Heart right ventricle (tissue), 16 donors: ENCODE measurements at places on chromosomes 13 and 19. TPM values are rescaled to one million over a fixed set of nuclear protein-coding genes. Genes with fewer than 3 reads are reported as not detected.

DNA sequence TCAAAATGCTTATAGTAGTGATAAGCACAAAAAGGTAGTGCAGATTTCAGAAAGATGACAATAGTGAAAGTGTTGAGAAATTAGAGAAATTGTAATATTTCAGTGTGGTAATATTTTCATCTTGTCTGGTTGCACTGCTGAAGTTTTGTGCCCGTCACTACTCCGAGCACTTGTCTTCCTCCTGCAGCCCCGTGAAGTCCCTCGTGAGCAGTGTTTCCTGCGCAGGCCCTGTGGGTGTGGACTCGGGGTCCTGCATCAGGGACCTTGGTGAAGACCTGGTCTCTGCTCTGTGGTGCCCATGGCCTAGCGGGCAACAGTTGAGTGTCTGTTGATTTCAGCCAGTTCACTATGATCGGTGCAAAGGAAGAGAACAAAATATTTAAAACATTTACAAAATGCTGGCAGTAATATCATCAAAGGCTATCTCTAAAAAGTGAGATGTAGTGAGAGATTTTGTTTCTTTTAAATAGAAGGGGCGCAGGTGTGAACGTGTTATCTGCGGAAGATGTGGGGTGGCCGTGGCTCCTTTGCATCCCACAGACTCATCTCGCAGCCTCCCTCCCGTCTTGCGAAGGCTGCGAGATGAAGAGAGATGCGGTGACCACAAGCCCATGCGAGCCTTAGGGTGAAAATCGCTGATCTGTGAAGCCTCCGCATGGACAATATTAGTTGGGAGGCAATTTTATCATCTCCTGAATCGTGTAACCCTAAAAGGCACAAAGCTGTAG is 27.7 kb upstream of the DCUN1D2 start:
- H3K36me3 ChIP-seq = no peaks in the 10 kb centered on the region
- no peaks in the 10 kb centered on the region for H3K4me1 ChIP-seq
- H3K27ac ChIP-seq = no peak overlapping the region
- DNase-seq = no peak
- no peaks in the 10 kb centered on the region for H3K27me3 ChIP-seq
- no peak overlapping the region for H3K4me3 ChIP-seq

DNA sequence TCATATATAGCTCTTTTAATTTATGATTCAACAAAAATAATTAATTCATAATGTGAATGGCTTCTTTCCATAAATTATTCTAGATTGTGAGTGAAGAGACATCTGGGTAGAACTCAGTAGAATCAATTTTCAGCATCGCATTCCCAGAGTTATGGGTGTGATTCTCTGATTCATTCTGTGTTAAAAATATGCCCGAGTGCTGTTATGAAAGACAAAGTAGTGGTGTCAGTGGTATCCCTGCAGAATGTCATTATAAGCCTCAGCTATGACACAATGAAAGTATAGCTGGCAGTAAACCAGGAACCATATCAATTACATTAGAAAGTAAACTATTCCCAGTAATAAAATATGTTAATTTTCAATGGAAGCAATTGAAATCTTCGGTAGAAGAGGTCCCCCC is 480.5 kb upstream of the SLITRK1 start:
- no peak overlapping the region for H3K27ac ChIP-seq
- no peak for DNase-seq
- H3K4me1 ChIP-seq = no peaks in the 10 kb centered on the region
- H3K36me3 ChIP-seq = no peaks in the 10 kb centered on the region
- no peak overlapping the region for H3K4me3 ChIP-seq
- H3K27me3 ChIP-seq = no peaks in the 10 kb centered on the region

DNA sequence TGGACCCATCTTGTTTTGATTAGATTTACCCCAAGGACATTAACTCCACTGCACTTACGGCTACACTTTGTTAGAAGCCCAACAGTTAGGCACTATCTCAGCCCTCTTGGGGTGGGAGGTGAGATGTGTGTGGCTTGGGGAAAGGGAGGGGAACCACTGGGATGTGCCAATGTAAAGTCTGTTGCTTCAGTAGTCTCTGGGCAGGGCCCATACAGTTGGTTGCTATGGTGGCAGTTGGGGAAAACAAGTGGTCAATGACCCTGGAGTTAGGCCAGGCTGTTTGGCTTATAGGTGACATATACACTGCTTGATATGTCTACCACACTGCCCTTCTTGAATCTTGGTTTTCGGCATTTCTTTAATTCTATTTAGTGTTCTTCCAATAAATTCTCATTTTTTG is 8.9 kb upstream of the RB1 start:
- no peaks in the 10 kb centered on the region for H3K36me3 ChIP-seq
- no peak overlapping the region for H3K27ac ChIP-seq
- no peaks in the 10 kb centered on the region for H3K27me3 ChIP-seq
- no peak overlapping the region for H3K4me3 ChIP-seq
- H3K4me1 ChIP-seq = no peaks in the 10 kb centered on the region

DNA sequence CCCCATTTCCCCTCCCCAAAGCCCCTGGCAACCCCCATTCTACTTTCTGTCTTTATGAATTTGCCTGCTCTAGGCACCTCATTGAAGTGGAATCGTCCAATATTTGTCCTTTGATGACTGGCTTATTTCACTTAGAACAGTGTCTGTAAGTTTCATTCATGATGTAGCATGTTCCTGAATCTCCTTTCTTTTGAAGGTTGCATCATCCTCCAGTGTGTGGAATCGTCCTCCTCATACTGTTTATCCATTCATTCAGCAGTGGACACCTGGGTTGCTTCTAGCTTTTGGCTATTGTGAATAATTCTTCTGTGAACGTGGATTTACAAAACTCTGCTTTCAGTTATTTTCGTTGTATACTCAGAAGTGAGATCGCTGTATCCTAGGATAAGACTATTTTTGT is 161.2 kb upstream of the RNF113B start:
- no peak overlapping the region for H3K27ac ChIP-seq
- H3K4me1 ChIP-seq = no peaks in the 10 kb centered on the region
- no peak for DNase-seq
- no peaks in the 10 kb centered on the region for H3K36me3 ChIP-seq
- H3K27me3 ChIP-seq = no peaks in the 10 kb centered on the region
- H3K4me3 ChIP-seq = no peak overlapping the region

DNA sequence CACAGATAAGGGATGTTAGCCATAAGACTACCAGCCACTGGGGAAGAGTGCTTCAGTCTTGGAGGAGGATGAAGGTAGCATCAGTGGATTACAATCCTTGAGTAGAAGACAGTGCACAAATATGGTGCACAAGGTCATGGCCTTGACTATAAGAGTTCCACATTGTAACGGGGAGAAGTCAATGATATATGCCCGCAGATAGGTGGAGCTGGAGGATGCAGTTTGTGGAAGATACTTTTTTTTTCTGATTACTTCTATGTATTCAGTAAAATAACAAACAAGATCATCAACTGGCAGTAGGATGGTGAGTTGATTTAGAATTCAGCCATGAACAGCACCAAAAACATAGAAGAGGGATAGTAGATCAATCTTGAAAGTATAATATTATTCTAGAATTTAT is 926.8 kb upstream of the MIR17HG start:
- H3K4me1 ChIP-seq = no peaks in the 10 kb centered on the region
- H3K27me3 ChIP-seq = no peaks in the 10 kb centered on the region
- no peak overlapping the region for H3K4me3 ChIP-seq

- H3K27ac ChIP-seq = no peak overlapping the region
- no peaks in the 10 kb centered on the region for H3K36me3 ChIP-seq
- H3K4me3 ChIP-seq = no peak overlapping the region
- DNase-seq = no peak
- H3K27me3 ChIP-seq = no peaks in the 10 kb centered on the region
- no peaks in the 10 kb centered on the region for H3K4me1 ChIP-seq
These were observed 12.4 kb upstream of the SIAH3 start for GRCh38 chr13:45863709-45864590.

DNA sequence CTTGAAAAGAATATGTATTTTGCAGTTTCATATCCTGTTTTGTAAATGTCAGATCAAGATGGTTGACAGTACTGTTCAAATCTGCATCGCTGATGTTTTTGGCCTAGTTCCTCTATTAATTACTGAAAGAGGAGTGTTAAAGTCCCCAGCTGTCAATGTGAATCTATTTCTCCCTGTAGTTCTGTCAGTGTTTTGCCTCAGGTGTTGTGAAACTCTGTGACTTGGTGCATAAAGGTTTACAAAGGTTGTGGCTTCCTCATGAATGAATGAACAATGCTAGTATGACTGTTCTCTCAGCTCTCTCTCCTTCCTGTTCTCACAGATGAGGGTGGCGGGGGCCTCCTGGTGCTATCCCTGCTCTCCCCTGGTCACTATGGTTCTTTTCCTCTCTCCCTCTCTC is 142.4 kb downstream of the MYCBP2 start:
- no peak overlapping the region for H3K4me3 ChIP-seq

GRCh38 chr19:4448147-4448985 is 9.2 kb downstream of the UBXN6 start:
- H3K27me3 ChIP-seq = no peaks in the 10 kb centered on the region
- no peak overlapping the region for H3K4me3 ChIP-seq
- no peaks in the 10 kb centered on the region for H3K4me1 ChIP-seq
- no peak for DNase-seq

DNA sequence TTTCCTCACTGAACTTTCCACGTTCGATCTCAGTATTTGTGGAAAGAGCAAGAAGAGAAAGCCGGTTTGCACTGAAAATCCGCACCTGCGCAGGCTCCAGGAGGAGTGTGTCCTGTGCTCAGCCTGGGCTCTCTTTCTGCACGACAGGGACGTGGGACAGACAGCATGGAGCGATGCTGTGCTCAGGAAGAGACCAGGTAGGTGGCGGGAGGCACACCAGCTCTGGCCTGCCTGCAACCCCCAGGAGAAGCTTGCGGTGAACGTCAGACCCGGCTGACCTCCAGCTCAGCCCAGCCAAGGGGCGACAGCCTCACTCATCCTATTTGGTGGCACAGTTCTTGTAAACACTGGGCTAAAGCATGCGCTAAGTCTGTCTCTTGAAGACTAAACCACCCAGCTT is 35.9 kb downstream of the NAXD start:
- no peaks in the 10 kb centered on the region for H3K27me3 ChIP-seq
- DNase-seq = no peak
- no peak overlapping the region for H3K4me3 ChIP-seq
- H3K36me3 ChIP-seq = peaks cover 70% of the 10 kb centered on the region
- H3K4me1 ChIP-seq = no peaks in the 10 kb centered on the region
- no peak overlapping the region for H3K27ac ChIP-seq

- DNase-seq = no peak
- no peaks in the 10 kb centered on the region for H3K36me3 ChIP-seq
- H3K4me3 ChIP-seq = no peak overlapping the region
- no peak overlapping the region for H3K27ac ChIP-seq
- no peaks in the 10 kb centered on the region for H3K27me3 ChIP-seq
These were observed 203.0 kb downstream of the KLF5 start for GRCh38 chr13:73261739-73262216.

DNA sequence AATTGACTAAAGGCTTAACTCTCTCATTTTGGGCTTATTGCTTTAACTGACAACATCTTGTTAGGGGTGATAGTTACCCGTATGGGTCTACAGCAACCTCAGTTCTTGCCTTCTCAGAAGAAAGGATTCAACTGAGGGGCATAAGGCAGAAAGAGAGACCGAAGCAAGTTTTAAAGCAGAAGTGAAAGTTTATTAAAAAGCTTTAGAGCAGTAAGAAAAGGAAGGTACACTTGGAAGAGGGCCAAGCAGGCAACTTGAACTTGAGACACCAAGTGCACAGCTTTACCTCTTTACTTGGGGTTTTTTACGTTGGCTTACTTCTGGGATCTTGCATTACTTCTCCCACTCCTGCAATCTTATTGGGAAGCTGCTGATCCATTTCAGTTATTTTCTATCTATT is 246.9 kb upstream of the PRR20A start:
- no peak overlapping the region for H3K27ac ChIP-seq
- H3K4me3 ChIP-seq = no peak overlapping the region
- H3K36me3 ChIP-seq = no peaks in the 10 kb centered on the region
- no peaks in the 10 kb centered on the region for H3K27me3 ChIP-seq

- H3K27me3 ChIP-seq = no peaks in the 10 kb centered on the region
- DNase-seq = peak; percentile 20
- no peaks in the 10 kb centered on the region for H3K36me3 ChIP-seq
- H3K4me1 ChIP-seq = peaks cover 6% of the 10 kb centered on the region
- no peak overlapping the region for H3K27ac ChIP-seq
These were observed 6.9 kb downstream of the UPK1A start for GRCh38 chr19:35673121-35673804.

DNA sequence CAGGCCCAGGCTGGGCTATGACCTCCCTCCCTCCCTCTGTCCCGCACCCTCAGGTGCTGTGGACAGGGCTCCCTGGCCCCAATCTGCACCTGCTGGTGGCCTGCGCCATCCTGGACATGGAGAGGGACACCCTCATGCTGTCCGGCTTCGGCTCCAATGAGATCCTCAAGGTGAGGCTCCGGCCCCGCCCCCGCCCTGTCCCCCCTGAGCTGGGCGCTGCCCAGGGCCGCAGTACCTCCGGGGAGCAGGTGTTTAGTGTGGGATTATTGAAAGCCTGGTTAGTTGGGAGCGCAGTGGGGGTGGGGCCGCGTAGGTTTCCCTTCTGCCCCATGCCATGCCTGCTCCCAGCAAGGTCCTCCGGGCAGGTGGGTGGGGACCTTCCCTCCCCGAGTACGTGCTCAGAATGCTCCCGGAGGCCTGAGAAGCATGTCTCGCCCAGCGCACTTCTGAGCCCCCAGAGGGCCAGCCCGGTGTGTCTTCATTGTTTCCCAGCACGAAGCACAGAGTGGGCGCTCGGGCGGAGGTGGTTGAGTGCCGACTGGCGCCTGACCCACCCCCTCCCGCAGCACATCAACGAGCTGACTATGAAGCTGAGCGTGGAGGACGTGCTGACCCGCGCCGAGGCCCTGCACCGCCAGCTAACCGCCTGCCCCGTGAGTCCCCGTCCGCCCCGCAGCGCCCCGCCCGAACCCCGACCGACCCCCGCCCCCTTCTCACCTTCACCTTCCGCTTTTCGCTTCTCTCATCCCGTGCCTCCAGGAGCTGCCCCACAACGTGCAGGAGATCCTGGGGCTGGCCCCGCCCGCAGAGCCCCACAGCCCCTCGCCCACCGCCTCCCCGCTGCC is 8.8 kb downstream of the IL4I1 start:
- H3K27ac ChIP-seq = no peak overlapping the region
- peaks cover 49% of the 10 kb centered on the region for H3K36me3 ChIP-seq
- DNase-seq = peak; percentile 4
- no peak overlapping the region for H3K4me3 ChIP-seq
- peaks cover 19% of the 10 kb centered on the region for H3K4me1 ChIP-seq

Gene NMRK2
- 1,128 TPM for polyA plus RNA-seq

Gene MYO16
- polyA plus RNA-seq = 0.29 TPM

Gene SIGLECL1
- not detected for polyA plus RNA-seq

Gene PGLYRP2
- polyA plus RNA-seq = not detected

Gene MYBPC2
- polyA plus RNA-seq = not detected

Gene CELF5
- polyA plus RNA-seq = not detected
